Hypothalamus (tissue), 51 donors: ENCODE measurements at places on chromosomes 13 and 19.

GRCh38 chr19:41872775-41873647 lies 4.1 kb upstream of the CD79A start:
- no peak for DNase-seq

DNA sequence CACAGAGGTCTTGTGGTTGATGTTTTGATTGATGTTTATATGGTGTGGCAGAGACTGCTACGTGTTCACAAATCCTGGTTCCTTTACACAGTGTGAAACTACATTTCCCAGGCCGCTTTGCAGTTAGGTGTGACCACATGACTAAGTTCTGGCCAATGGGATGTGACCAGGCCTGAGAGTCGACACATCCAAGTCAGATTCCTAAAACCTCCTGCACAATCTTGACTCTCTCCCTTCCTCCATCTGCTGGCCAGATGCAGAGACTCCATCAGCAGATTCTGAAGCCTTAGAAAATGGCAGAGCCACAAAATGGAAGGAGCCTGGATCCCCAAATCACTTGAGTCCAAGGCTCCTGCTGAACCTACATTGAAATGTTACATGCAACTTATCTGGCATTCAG lies 12.6 kb downstream of the CD37 start:
- peak; percentile 3 for DNase-seq

DNA sequence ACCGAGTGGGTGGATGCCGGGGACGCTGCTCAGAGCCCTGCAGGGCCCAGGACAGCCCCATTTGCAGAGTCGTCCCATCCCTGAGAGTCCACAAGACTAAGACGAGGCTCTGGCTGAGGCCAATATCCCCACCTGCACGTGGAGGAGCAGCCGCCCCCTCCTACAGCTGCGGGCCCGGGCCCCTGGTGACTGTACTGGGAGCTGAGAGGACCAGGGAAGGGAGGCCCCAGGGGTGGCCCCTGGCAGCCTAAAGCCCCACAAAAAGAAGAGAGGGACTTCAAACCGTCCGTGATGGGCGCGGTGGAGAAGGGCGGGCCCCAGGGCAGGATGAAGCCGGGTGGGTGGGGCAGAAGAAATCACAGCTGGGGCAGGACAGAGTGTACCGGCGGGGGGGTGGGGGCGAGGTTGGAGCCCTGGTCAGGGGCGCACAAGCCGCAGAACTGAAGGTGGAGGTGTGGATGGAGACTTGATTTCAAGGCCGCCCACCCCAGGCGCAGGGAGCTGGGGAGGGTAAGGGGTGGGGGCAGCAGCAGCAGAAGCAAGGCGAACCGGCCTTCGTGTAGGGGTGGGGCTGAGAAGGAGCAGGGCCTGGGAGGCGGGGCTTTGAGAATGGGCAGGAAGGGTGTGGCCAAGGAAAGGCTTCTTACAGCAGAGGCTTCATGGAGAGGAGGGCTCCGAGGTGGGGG lies 12.9 kb downstream of the CFD start:
- no peak for DNase-seq

DNA sequence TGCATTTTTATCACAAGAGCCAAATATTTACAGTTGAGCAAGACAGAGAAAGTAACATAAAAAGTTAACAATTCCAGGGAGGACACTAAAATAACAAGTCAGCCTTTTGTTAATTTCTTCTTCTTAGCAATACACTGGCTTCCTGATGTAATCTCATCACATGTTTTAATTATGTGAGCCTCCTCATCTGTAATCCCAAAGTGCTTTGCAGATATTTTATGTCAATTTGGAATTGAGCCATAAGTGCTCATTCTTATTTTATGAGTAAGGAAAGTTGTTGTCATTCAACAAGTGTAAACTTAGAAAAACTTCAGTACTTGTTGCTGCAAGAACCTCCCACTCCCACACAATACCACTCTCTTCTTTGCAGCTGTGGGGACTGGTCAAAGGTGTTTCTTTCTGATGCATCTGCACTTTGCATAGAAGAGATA lies 223.6 kb downstream of the GPC6 start:
- no peak for DNase-seq

GRCh38 chr13:102846261-102847015 lies 606 bp downstream of the ERCC5 start:
- peak; percentile 37 for DNase-seq

DNA sequence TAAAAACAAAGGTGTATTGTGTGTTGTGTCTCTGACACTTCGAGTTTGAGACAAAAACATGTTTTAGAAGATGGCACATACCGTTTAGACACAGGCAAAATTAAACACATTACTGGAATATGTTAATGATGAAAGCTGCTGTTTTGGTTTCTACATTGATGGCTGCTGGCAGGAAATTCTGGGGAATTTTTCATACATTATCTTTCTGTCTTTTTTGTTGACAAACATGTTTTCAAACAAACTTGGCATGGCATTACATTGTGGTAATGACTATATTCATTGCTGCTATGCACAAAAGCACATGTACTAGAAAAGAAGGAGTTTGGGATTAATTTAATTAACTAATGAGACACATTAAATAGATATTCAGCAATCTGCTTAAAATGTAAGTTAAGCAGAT lies 1187.6 kb downstream of the OLFM4 start:
- no peak for DNase-seq

DNA sequence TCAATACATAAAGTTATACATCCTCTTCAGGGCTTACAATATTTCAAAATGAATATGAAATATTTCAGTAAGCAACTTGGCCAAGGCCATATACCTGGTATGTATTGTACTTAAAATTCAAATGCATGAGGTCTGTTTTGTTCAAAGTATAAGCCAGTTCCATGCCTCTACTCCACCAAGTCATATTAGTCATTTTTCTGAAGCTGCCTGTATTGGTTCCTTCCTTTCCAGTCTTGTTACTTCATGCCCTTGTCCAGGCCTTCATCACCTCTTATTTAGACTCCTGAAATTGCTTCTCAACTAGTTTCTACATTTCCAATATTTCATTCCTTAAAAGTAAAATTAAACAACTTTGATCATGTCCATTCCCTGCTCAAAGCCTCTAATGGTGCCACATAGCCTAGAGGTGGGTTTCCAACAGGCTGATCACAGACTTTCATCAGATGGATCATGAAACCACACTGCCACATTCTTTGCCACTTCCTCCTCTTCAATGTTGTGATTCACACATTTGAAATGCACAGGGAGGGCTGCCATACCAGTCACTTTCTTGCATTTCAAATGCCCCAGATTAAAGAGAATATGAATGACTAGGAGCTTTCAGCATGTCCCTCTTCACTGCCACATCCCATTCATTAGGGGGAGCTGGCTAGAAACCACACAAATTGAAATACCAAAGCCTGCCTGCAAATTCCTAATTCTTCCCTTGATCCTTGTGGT lies 424.1 kb upstream of the DACH1 start:
- DNase-seq, result no peak

DNA sequence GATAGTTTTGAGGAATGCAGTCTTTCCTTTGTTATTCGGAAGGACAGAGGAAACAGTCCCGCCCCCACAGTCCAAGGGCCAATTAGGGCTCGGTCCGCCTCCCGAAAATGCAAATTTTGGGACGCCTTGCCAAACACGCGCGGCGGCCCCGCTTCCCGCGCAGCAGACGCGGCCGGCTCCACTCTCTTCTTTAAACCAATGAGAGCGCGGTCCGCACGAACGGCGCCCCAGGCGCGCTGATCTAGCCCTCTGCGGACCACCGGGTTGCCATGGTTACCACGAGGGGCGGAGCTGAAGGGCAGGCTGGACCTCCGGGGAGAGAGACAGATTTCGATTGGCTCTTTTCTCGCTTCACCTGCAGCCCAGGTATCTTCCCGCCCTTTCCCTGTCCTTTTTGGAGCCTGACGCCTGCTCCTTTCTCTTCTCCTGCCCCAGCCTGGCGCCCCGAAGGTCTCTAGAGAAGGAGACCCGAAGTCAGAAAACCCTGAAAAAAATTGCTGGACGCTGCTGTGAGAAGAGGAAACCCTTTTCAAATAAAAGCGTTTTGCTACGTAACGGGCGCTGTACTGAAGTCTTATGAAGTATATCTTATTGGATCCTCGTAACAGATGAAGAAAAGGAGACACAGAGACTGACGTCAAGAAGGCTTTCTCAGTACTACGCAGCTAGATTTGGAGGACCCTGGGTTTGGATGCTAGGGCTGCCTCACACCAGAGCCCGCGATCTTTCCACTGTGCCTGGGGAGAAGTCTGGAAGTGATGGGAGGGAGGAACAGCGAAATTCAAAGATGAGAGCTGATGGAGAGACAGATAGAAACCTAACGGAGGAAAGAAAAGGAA lies 2.0 kb downstream of the PTH2 start:
- no peak for DNase-seq

- DNase-seq, result peak; percentile 6
These were observed 25.2 kb upstream of the ZNF845 start for GRCh38 chr19:53308339-53308811.

DNA sequence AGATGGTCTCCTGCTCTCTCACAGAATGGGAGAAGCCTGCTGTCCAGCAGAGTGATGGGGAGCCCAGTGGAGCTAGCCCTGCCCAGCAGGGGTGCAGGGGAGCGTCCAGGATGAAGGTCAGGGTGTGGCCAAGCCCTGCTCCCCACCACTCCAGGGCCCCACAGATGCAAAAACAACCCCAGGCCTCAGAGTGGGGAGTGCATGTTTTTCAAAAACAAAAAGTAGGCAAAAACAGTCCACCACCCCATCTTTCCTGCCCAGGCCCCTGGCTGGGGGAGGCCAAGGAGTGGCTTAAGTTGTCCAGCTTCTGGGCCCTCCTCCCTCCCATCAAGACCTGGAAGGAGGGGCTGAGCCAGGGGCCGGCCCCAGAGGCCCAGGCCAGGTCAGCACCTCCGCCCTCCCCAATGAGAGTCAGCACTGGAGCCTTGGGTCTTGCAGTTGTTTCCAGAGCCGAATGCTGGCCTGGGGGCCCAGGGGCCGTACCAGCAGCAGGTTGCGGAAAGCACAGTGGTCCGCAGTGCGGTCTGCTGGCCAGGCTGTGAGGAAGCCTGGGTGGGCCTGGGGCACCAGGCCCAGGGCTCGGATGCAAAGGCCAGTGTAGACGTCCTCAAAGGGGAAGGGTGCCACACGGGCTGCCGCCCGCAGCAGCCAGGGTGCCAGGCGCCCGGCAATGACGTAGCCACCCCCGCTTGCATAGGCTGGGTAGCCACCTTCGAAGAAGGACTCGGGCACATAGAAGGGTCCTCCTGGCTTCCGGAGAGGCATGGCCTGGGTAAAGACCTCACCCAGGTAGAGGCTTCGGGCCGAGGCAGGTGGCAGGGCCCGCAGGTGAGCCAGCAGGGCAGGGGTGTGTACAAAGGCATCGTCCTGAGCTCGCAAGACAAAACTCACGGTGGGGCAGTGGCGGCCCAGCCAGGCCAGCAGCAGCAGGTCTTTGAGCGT lies 1.7 kb downstream of the B3GNT8 start:
- no peak for DNase-seq

DNA sequence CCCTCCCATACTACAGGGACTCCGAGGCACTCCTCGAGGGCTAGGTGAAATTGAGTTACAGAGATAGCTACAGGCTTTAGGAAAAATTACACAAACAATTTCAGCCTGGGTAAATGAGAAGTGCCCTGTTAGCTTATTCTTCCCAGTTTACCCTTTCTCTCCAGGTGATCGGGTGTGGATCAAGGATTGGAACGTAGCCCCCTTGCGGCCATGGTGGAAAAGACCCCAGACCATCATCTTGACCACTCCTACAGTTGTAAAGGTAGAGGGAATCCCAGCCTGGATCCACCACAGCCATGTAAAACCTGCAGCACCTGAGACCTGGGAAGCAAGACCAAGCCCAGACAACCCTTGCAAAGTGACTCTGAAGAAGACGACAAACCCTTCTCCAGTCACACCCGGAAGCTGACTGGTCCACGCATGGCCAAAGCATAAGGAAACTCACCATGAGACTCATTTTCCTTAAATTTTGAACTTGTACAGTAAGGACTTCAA lies 600.6 kb downstream of the UQCRFS1 start:
- DNase-seq, result no peak

DNA sequence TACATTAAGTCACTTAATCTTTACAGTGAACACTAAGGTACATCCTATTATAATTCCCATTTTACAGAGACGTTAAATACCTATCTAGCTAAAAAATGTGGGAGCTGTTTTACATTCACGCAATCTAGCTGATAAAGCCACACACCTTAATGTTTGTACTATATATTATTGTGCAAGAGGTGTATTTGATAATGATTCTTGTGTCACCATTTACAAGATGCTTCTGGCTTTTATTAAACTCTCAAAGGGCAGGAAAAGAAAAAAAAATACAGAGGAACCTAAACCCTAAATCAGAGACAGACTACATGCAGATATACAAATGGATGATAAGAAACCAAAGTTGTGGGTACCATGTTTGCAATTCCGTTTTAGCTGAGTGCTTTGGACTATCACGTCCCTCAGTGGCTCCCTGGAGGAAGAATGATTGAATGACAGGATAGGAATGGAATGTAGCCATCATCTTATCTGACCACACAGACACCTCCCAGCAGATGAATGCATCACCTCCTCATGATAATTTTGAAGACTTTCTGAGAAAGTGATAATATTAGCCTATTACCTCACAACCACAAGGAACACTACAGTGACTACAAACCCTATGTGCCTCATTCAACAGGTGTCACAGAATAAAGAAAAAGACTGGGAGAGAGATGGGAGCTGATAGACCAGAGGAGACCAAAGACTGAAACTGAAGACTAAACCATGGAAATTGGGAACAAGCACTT lies 230.5 kb upstream of the SERP2 start:
- DNase-seq, result no peak

DNA sequence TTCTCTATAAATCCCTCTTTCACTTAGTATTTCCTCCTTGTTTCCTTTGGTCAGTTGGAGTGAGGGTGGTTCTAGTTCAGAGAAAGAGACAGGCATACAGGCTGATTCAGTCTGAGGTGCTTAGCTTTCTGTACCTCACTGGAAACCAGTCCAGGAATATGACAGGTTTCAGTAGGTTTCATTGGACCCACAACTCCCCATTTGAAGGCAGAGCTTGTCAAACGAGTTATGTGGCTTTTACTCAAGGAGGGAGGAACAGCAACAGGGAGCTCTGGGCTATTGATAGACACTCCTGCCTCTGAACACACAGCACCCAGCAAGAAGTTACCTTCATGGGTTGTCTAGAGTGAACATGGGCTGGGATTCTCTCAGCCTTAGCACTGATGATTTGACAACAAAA lies 14.5 kb downstream of the ACTN4 start:
- no peak for DNase-seq

GRCh38 chr13:53141336-53141735 lies 112.7 kb downstream of the OLFM4 start:
- no peak for DNase-seq

DNA sequence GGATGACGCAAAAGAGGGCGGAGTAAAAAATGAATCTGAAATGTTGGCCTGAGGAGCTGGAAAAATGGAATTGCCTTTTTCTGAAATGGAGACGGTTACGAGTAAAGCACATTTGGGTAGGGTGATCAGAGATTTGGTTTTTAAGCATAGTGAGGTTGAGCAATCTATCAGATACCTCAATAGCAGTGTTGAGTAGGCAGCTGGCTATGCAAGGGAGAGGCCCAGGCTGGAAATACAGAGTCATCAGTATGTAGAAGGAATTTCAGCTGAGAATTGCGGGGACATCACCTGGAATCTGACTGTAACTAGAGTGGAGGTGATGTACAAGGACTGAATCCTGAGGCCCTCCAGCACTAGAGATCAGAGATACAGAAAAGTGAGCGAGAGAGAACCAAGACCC lies 224.8 kb downstream of the LMO7 start:
- no peak for DNase-seq
